GM20000 (cell line): ENCODE measurements at places on chromosomes 16 and 17.

- DNase-seq = peak; percentile 65
These were observed 2.0 kb upstream of the CCDC42 start for GRCh38 chr17:8746501-8747236.

DNA sequence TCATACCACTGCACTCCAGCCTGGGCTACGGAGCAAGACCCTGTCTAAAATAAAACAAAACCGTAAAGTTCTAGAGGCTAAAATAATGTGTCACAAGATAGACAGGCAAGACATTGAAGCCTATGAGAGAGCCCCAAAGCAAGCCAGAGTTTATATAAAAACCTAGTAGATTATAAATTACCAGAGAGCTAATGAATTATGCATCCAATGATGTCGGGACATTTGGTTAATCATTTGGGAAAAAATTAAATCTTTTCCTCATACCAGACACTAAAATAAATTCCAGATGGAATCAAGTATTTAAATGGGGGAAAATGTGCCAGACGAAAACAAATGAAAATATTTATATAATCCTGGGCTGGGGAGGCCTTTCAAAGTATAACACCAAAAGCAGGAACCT lies 24.2 kb downstream of the CCDC40 start:
- DNase-seq = no peak

GRCh38 chr17:78872486-78872885 lies 30.5 kb downstream of the CEP295NL start:
- no peak for DNase-seq

DNA sequence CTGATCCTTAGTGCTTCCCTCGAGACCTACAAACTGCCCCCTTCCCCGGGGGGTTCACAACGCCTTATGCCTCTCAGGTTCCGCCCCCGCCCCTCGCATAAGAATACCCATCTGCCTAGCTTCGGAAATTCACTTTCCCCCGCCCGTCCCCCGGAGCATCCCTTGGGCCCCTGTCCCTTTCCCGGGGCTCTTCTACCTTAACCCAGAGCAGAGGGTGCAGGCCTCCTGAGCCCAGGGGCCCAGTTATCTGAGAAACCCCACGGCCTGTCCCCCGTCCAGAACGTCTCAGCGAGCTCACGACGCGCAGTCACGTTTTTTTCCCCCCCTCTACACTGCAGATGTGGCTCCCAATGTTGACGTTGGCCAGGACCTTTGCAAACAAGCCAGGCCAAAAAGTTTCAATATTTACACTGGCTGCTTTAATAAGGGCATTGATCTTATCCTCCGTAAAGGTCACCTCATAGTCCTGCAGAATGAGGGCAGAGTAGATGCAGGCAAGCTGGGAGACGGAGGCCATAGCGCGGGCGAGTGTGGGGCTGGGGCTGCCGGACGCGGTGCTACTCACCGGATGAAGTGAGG lies 1.4 kb upstream of the NBR1 start:
- peak; percentile 27 for DNase-seq

DNA sequence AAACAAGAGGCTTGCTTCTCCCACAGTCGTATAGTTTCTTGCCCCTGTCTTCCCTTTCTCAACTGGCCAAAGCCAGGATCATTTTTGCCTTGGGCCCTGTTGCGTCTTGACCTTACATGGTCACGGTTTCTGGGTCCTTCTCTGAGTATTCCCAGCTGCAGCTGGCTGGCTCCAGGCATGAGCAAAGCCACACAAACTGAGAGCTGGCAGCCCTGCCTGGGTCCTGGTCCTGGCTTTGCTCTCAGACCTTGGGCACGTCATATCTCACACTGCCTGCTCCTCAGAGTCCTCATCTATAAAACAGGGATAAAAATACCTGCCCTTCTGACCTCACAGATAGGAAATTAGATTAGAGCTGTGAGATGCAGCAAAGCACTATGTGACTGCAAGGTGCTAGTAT lies 277.6 kb downstream of the CBLN1 start:
- DNase-seq = no peak

DNA sequence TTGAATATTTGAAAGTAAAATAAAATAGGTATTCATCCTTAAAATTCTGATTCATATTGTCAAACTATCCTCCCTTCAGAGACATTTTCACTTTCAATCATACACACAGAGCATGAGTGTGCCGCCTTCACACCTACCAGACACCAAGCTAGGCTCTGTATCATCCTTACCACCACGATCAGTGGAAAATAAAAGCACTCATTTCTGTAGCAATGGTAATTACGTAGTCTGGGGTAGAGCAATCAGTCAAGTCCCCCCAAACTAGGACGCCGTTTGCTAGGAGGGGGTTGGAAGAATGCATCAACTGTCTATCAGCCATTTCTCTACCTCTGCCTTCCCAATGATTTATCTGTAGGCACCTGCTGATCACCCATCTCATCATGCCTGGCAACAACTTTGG lies 84.6 kb upstream of the GRIN2A start:
- DNase-seq = peak; percentile 44

DNA sequence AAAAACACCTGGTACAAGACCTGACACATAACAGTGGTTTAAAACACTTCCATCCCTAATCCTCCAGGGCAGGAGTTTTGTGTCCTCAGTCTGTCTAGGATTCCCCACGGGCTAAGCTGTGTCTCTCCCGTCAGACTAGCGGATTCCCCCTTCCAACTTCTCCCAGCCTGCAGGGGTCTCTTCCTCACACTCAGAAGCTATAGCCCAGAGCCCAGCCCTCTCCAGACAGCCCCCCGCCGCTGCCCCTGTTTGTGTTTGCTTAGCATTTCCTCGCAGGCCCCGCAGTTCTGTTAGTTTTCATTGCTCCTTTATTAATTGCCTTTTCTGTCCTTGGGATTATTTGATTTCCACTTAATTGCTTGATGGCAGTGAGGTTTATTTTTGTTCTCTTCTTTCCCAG lies 91.2 kb downstream of the TMEM132E start:
- no peak for DNase-seq

DNA sequence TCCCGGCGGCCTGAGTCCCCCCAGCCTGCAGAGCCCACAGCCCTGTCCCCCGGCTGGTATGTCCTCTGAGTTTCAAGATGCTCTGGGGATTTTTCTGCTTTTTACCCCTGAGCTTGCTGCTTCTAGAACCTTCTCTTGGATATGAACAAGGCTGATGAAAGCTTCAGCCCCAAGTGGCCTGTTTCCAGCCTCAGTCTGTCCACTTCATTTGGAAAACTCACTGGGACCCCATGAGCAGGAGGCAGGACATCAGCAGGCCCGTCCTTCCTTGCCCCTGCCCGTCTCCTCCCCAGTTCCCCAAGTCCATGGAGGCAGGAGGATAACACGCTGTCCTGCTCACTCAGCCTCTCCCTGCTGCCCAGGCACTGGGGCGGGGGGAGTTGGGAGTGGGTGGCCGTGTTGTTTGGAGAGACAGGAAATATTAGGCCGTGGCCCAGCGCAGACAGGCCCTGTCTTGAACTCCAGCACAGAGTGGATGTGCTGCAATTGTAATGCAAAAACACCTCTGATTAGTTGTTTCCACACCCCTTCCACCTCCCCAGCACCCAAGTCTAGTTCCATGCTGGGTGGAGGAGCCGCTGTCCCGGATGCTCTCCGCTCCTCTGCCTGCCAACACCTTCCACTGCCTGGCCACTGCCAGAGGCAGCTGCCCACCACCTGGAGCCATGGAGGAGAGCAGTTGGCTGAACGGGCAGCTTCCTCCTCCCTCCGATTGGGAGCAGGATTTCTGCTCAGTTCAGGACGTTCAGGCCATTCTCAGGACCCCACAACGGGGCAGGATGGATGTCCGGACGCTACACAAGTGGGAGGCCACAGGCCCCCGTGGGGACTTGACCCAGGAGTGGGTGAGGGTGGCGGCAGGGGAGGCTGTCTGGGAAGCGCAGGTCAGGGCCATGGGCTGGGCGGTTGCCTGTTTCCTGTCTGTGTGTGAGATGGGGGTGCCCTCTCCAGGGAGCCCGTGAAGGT lies 216.9 kb upstream of the GSE1 start:
- DNase-seq = no peak

DNA sequence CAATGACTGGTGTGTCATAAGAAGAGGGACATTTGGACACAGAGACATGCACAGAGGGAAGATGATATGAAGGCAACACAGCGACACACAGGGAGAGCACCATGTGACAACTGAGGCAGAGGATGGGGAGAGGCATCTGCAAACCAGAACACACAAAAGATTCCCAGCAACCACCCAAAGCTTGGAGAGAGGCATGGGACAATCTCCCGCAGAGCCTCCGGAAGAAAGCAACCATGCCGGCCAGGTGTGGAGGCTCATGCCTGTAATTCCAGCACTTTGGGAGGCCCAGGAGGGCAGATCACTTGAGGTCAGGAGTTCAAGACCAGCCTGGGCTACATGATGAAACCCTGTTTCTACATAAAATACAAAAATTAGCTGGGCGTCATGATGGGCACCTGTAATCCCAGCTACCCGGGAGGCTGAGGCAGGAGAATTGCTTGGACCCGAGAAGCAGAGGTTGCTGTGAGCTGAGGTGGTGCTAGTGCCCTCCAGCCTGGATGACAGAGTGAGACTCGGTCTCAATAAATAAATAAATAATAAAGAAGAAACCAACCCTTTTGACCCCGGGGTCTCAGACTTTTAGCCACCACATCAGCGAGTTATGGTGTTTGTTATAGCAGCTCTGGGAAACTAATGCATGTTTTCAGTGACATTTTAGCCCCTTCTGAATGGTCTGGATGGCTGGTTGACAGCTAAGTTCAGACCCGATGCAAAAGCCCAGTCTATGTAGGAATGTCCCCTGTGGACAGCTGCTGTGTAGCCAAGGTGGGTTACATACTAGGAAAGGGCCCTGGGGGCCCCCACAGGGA lies 13.8 kb upstream of the PLCG2 start:
- no peak for DNase-seq

GRCh38 chr16:22421136-22421535 lies 46.7 kb upstream of the CDR2 start:
- no peak for DNase-seq

DNA sequence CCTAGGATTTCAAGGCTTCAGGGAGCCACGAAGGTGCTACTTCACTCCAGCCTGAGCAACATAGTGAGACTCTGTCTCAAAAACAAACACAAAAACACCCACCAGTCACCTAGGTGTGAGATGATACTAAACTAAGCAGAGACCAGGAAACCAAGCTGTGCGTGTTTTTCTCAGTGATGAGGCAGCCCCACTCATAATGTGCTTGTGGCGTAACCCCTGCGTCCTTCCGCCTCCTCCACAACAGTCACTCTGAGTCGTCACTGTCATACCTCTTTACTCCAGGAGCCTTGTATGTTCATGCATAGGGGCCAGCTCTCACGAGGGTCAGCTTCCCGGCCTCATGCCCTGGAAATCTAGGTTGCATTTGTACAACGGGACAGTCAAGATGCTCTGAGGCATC lies 31.1 kb upstream of the SLC47A1 start:
- no peak for DNase-seq

DNA sequence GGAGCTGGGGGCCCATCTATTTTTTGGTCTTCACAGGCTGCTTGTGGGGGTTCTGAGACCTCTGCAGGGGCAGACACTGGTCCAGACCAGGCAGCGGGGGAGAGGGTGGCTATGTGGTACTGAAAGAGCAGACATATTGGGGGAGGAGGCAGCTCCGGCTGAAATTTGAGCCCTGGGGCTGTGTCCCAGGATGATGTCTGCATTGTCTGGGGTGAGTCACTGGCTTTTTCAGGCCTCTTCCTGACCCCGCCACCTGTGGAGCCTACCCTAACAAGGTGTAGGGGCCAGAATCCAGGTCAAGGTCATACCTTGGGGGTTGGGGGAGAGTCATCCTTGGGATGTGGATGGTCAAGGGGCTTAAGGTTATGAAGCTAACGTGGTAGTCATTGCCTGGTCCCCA lies 2.4 kb downstream of the CORO6 start:
- DNase-seq = no peak

GRCh38 chr17:37219876-37220606 lies 155.7 kb upstream of the C17orf78 start:
- DNase-seq = no peak

DNA sequence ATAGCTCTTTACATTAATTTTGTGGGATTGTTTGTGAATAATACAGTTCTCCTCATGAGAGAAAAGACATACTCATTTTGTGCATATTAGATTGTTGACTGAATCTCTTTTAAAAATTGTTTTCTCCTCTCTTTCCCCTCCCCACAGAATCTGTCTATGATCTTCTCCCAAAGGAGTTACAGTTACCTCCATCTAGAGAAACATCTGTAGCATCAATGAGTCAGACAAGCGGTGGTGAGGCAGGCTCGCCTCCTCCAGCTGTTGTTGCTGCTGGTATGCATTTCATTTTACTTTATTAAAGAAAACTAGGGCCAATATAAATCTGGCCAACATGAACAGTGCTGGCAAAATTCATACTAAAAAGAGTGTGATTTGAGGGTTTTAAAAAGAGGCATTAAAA lies 60.5 kb downstream of the NFAT5 start:
- DNase-seq = no peak

DNA sequence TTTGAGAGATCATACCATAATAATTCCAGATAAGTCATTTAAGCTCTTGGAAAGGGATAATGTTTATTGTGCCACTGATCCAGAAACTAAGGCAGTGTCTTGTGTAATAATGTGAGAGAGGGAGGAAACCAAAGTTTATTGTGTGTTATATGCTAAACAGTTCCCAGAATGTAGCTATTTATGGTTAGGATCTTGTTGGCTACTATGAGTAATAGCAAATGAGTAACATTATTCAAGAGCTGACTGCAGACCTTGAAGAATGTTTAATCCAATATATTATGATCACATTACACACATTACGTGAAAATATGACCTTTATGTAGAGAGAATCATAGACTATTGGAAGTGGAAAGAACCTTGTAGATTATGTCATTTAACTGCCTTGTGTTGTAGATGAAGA lies 139.5 kb downstream of the BCAS3 start:
- no peak for DNase-seq

GRCh38 chr17:45029758-45030423 lies 21.5 kb downstream of the DCAKD start:
- peak; percentile 61 for DNase-seq

GRCh38 chr17:40399185-40399584 lies 18.5 kb downstream of the TOP2A start:
- DNase-seq = peak; percentile 21

- DNase-seq = peak; percentile 84
These were observed 7.5 kb upstream of the TMEM170A start for GRCh38 chr16:75471723-75472633.

- no peak for DNase-seq
These were observed 110.2 kb upstream of the CACNG5 start for GRCh38 chr17:66724581-66725341.

DNA sequence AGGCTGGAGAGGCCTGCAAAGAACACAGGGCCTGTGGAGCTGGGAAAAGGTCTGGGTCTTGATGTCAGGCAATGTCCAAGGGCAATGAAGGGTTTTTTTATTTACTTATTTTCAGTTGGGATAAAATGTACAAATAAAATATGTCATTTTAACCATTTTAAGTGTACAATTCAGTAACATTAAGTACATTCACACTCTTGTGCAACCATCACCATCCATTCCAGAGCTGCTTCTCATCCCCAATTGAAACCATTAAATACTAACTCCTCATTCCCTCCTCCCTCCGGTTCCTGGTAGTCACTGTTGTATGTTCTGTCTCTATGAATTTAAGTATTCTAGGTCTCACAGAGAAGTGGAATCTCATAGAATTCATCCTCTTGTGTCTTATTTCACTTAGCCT lies 444.7 kb downstream of the HS3ST3B1 start:
- no peak for DNase-seq
